NCI-H510A treated with DMSO at 0.1 percent for 48 hours (cell line): ENCODE measurements at places on chromosomes 11 and 22.

DNA sequence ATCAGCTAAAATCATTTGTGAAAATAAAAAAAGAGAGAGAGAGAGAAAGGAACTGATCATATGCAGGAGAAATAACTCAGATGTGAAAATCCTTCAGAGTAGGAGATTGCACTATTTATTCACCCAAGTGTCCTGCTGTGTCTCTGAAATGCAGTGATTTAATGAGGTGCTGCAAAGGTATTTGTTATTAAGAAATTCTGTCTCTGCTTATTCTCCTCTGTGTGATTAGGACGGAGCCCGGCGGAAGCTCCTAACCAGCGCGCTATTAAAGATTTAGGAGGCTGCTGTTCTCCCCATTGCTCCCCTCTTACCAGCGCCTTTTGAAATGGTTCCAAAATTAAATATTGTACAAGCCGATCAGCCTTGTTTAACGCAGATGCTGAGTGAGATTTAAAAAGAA, 528.3 kb downstream of the BUD13 start:
- no peak for DNase-seq

GRCh38 chr22:17984114-17984513, 40.2 kb downstream of the MICAL3 start:
- DNase-seq: no peak

- DNase-seq: no peak
Measured at GRCh38 chr11:8814923-8815240, 96.1 kb upstream of the AKIP1 start.

DNA sequence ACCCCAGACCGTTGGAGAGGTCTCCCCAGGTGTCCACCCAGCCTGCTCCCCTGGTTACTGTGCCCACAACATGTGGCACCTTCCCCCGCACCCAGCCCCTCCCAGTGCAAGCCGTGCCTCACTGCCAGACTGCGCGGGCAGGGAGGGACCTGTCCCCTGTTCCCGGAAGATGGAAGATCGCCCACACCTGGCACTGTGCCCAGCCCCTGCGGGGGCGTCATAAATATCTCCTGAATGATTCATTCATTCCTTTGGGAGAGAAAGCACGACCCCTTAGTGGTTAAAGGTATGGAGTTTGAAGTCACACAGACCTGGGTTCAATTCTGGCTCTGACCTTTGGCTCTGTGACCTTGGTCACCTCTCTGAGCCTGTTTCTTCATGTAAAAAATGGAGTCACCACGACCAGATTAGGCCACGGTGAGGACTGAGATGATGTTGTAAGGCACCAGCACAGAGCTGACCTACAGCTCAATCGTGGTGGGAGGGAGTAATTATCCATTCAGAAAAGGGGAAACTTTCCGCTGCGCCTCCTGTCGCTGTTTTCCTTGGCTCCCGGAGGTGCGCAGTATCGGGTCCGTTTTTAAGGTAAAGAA, 497 bp upstream of the SYT12 start:
- DNase-seq: no peak
